Astrocyte of the spinal cord (primary cell): ENCODE measurements at places on chromosomes 2 and 18.

DNA sequence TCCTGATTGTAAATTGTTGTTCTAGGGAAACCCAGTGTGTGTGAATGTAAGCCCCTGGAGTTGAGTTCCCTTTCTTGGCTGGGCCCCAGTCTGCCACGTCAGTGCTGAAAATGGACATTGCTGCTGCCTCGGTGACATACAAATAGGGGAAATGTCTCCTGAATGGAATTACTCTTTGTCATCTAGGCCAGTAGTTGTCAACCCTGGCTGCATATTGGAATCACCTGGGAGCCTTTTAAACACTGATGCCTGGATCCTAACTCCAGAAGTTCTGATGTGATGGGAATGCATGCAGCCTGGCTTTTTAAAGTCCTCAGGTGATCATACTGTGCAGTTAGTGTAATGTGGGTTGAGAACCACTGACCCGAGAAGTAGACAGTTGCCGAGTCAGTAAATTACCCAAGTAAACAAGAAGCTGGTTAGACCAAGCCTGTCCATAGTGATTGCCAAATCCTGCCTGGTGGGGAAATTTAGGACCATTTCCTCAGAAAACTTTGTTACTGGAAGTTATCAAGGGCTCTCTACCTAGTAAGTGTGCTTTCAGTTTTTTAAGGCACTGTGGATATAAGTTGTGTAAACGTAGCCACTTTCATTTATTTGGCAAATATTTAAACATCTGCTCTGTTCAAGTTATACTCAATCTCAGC, 27.6 kb upstream of the IL1R1 start:
- DNase-seq: no peak

GRCh38 chr2:16707014-16707623, 41.5 kb upstream of the CYRIA start:
- DNase-seq: no peak

DNA sequence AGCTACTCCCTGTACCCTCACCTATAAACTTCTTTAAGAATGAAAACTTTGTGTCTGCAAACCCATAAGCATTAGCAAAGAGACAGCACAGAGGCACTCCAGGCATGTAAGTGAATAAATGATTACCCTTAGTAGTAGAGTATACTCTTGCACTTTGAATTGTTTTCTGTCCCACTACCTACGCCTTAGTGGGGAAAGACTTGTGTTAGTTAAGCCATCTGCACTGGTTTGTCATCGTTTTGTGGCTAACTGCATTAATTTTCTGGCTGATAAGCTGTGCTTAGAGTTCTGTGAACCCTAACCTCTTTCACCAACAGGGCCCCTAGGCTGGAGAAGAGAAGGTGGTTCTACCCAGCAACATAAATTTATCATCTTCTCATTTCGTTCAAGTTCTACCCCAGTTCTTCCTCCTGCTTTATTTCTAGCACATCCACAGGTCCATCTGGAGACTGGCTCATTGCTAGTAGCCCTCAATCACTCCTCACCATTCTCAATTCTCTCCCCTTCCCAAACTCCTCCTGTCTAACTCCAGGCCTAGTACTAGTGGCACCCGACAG, 710 bp downstream of the LMAN2L start:
- peak; percentile 2 for DNase-seq

- peak; percentile 59 for DNase-seq
Measured at GRCh38 chr2:237864940-237865622, 5.7 kb downstream of the RAMP1 start.

DNA sequence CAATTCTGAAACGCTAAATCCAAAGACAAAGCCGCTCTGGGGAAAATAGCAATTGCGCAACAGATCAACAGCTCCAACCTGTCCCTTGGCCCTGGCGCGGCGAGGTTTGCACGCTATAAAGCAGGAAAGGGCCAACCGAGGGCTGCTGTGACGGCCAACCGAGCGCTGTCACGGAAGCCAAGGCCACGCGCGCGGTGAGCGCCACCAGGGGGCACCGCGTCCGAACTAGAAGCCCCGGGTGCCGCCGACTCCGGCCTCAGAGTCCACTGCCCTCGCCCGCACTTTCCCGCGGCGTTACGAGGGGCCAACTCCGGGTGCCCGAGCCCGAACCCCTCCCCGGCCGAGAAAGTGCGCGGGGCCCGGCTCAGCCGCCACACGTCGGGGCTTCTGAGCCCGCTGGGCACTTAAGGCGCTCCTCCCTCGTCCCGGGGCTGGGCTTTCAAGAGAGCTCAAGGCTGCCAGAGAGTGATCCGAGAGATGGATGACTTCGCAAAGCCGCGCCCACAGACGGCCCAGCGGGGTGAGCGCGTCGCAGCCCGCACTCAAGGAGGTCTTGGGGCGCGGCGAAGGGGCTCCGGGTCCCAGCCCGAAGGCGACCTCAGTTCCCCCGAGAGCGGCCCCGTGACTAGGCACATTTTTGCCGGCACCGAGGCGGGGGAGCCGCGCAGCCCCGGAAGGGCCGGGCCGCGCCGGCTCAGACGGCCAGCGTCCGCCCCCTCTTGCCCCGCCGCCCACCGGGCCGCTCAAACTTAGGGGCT, 897 bp downstream of the NFE2L2 start:
- peak; percentile 99 for DNase-seq

DNA sequence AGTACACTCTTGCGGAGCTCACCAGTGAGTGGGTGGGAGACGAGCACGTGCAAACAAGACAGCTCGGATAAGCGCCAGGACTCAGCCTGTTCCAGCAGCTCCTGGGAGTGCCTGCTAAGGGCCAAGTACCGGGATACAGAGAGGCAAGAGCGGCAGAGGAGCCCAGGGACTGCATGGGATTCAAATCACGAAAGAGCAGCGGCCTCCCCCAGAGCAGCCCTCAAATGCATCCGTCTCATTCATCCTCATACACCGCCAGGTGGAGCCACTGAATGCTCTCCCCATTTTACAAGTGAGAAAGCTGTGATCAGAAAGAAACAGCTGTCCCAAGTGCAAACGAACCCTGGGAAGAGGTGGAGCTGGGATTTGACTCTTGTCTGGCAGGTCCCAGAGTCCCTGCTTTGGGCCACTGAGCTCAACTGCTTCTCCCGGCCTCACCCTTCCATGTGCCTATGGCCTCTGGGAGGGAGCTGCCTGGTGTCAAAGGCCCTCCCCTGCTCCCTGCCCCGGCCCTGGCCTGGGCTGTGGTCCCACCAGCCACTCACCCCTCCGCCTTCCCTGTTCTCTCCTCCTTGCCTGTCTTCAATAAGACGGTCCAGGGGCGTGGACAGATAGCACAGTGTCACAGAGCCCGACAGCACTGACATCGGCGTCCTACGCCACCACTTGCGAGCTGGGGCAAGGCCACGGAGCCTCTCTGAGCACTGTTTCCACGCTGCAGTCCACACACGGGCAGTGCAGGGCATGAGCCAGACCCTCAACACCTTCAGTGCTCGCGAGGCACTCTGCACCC, 72.8 kb upstream of the TAF1B start:
- peak; percentile 70 for DNase-seq

- no peak for DNase-seq
Measured at GRCh38 chr2:903223-903900, 47.3 kb upstream of the SNTG2 start.

DNA sequence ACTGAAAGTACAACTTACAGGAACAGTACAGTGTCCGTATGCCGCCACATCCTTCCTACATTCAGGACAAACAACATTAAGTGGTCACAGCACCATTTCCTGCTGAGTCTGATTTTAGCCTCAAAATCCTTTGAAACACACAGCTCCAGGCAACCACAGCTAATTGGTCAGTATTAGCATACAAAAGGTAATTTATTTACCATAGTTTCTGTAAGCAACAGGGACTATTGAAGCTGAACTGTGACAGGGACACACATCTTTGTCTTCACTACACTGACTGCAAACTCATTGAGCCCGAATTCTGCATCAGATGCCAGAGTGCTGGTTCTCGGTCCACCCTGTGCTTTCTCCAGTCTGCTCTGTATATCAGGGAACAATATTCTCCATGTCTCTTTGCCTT, 151.8 kb downstream of the ST6GAL2 start:
- DNase-seq: no peak

DNA sequence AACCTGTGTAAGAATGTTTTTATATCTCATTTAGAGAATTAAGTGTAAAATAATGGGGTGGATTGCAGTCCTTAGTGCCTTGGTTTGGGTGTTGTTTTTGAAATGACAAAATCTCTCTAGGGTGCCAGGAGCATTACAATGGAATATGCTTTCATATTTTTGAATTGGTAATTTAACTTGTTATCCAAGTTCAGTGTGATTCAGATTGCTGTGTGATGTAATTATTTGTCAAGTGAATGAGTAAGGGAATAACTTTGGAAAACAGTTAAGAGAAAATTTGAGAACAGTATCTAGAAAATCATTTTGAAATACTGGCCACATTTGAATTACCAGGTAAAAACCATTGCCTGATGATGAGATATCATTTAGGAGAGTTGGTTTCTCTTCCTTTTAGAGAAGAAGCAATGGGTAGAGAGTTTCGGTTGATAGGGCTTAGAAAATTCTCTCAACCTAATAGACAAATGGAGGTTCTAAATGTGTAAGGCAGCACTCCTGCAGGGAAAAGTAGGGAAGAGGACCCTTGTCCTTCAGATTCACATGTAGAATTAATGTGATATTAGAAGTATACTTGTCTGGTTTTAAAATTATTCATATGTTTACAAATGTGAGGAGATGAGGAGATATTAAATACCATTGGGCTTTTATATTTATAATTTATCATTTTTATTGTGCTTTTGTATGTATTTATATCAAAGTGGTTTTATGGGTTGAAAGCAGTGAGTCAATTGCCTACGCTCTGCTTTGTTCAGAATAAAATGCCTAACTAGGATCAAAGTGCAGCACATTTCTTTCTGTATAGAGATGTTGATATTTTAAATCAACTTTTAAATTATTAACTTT, 124.8 kb downstream of the PHLPP1 start:
- DNase-seq: no peak

DNA sequence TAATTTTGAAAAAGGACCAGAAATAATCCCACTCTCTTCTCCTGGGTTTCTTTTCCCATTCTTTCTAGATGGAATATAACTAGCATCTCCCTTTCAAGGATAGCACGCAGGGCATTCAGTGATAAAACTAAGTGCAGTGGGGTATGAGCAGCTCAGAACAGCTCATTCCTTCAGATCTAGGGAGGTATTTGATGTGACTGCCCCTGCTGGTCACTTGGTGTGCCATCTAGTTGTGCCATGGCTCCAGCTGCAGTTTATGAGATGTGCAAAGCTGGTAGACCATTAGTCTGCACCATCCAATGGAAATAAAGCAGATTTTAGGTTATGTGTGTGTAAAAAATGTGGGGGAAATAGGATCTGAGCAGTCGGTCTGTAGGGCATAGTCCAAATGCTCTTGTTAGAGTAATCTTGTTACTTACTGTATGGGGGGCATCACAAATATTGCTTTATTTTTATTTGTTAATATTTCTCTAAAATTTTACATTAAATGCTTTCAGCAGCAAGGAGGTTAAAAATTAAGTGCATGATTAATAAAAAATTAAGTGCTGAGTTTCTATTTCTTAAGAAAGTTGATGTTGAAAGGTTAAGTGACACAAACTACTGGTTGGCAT, 38.9 kb downstream of the CTAGE1 start:
- DNase-seq: peak; percentile 11
